Stimulated activated CD8-positive, alpha-beta memory T cell treated with anti-CD3 and anti-CD28 coated beads, Interleukin-7, amount 100 ng/mL, for 1 hour (primary cell): ENCODE measurements at places on chromosomes 2 and 18.

DNA sequence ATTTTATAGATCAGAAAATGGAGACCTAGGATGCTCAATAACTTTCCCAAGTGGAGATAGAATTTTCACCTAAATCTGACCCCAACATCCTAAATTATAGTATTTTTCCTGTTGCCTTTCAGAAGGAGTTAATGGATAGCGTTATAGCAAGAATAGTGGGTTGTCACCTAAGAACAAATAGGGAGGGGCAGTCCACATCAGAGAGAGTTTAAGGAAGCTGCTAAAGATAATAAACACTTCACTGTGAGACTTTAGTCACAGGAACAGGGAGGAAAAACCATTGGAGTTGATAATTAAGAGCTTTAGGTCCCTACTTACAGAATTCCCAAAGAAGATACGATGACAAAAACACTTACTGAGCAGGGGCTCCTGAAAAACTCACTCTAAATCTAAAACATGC lies 229.4 kb downstream of the PDE11A start:
- DNase-seq = no peak

GRCh38 chr2:30368258-30368657 lies 78.8 kb upstream of the LCLAT1 start:
- DNase-seq = no peak

GRCh38 chr18:27887711-27888495 lies 289.0 kb downstream of the CDH2 start:
- DNase-seq = no peak

- no peak for DNase-seq
These were observed 186.0 kb downstream of the ZNF385B start for GRCh38 chr2:179675435-179675834.

GRCh38 chr2:112646791-112647689 lies 1.3 kb downstream of the SLC20A1 start:
- DNase-seq = no peak

DNA sequence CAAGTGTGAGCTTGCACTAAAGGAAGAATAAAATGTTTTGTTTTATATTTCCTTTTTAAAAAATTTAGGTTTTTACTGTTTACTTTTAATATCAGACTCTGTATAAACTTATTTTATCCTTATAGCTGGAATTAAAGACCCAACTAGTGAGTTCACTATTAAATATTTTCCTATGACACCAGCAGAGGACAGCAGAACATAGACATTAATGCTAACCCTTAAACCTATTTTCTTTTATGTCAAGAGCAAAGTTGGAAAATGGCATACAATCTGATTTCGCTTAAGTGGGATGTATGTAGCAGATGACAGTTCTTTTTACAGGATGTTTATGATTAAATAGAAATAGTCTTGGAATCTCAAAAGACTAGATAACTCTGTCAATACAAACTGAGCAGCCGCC lies 188.2 kb upstream of the XIRP2 start:
- DNase-seq = no peak

GRCh38 chr18:31233621-31234275 lies 71.1 kb upstream of the DSC1 start:
- DNase-seq = no peak

GRCh38 chr18:76518123-76518859 lies 23.2 kb upstream of the ZNF516 start:
- no peak for DNase-seq

GRCh38 chr2:47158576-47158975 lies 3.5 kb upstream of the STPG4 start:
- no peak for DNase-seq

DNA sequence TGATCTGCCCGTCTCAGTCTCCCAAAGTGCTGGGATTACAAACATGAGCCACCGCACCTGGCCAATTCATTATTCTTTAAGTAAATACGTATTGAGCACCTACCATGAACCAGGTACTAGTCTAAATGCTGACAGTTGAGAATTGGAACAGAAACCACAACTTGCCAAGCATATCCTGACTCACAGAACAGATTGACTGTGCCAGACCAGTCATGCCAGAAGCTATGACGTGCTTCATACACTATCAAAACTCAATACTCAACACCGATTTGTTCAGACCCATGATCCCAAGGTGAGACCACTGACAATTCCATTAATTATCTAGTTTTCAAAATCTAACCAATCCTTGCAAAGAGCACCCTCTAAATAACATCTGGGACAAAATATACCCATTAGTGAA lies 148.6 kb downstream of the B3GNT2 start:
- DNase-seq = no peak

GRCh38 chr2:133459590-133459989 lies 108.7 kb downstream of the NCKAP5 start:
- DNase-seq = no peak

DNA sequence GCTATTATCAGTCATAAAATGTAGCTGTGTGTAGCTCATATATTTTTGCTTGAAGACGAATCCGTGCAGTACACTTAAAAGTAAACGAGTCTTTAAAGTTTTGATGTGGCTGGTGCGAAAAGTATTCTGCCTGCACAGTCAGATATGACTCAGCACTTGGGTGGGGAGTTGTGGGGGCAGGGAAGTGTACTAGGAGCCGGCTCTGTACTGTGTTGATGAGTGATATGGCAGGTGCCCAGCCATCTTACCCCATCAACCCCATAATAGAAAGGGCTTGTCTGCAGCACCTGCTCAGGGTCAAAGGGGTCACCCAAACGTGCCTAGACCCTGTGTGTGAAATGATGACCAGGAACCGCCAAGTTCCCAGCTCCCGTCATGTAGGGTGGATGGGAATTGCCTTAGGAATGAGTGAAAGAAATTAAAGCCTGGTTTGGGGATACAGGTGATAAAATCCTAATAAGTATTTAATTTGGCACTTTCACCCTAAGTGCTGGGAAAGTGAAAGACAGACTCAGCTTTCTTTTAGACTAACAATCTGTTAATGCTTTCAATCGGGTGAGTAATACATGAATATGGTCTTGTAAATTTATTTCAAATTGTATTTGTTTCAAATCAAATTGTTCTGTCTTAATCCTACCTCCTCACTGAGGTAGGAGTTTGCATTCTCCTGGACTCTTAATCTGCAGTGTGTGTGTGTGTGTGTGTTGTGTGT lies 48.0 kb downstream of the BCL2L11 start:
- DNase-seq = no peak

- no peak for DNase-seq
These were observed 404.0 kb upstream of the MYT1L start for GRCh38 chr2:2735041-2735440.

DNA sequence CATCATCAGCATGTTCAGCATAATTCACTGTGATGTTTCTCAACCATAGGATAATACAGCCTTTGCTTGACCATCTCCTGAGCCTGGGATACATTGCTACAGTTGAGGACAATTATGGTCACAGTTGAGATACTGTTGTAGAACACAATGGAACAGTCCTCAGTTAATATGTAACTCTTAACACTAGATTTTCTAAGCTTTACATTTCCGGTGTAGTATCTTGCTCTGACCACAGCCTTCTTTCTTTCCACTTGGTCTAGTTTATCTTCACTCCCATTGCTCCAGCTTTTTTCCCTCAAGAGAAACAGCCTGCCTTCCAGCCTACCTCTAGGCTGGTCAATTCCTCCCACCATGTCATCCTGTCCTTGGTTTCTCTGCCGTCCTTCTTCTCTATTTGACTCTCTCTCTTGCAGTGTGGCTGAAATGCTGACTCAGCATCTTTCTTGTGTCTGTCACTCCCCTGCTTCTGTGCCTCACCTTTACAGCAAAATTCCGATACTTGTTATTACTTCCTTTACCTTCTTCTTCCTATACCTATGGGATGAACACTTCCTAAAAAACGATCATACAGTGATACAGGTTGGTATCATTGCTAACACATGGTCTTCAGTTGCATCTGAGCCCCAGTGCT lies 80.5 kb downstream of the CTNNA2 start:
- DNase-seq = no peak

DNA sequence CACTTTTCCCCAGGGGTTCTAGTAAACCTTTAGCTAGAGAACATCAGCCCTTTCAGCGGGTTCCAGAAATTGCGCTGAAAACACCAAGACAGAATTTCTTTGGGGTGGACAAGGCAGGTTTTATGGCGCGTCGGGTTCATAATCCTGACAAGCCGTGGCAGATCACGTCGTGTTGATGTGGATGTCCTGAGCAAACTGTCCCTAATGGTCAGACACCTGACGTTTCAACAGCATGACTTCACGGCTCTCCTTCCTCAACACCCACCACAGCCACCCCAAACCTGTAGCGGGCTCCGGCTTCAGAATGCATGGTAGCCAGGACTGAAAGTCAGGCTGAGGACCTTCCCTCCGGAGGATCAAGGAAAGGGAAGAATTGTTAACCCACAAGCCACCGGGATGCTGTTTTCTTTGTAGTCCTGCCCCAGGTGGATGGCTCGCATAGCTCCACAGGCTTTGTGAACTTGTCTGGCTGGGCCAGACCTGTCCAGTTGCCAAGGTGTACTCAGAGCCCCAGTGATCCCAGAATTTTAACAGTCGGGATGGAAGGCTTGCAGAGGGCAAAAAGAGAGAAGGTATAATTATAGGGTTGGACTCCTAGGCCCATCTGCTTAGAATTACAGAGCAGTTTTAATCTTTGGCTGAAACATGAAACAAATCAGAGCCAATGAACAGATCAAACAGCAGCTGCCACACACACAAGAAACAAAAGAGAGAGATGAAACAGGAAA lies 1.5 kb downstream of the APCDD1 start:
- no peak for DNase-seq

DNA sequence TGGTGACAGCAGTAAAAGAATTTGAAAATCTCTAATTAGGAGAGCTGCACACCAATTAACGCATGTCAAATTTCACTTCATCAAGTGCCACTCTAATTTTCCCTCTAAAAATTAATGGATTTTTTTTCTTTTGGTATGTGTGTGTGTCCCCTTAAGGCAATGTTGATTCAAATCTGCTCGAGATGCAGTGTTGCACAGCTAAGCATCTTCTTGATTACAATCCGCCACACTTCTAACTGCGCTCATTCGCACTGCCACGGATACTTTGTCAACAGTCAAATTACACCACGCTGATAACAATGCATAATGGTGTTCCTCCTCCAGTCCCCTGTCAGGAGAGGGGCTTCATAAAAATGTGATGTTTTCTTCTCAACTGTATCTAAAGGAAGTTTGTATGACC lies 261.4 kb downstream of the MEIS1 start:
- DNase-seq = no peak

DNA sequence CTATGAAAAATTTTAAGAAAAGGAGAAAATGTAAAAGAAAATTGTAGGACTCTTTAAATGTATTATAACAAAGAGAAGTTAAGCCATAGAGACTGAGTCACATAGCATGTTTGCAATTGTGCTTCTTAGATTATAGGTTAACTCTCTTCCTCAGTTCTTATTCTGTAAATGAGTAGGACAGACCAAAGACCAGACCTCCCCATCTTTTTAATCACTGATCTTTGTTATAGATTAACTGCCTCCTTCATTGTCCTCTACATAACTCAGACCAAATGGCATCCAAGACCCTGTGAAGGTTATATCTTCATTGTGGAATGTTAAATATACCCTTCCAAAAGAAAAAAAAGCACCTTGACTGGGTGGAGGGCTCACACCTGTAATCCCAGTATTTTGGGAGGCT lies 316.9 kb upstream of the LRRTM4 start:
- DNase-seq = no peak

DNA sequence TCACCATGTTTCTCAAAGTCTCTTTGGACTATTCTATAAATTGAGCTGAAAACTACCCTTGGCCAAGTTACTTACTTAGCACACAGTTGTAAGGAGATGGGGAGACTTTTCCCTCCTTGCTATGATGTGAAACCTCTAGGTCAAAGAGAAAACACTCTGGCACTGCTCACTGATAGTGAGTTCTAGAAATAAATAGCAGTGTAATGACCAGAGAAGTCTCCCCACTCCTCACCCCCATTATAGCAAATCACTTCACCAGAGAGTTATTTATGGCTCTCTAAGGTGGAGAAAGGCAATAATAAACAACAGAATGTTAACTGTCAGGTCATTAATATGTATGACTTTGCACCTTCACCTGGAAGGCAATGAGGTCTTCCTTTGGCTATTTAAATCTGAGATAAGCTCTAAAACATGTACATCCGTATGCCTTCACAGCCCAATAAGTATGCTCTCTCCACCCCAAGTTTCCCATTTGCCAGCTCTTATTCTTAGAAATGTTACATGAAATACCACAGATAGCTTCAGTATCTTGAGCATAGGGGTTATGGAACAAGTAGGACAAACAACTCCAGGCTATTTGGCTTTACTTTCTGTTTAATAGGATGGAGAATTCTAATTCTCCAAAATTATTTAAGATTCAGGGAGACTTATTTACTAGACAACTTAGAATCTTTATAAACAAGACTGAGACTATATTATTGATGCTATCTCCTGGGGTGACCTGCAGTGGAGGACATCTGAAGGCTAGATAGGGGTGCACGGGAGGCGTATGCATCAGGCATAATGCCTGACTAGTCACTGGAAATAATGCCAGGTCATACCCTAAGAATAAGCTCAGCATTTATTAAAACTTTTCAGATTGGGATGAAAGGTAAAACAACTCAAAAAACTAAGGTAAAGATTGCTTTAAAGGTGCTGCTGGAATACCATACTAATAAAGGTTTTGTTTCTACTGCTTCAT lies 65.3 kb upstream of the DTNB start:
- DNase-seq = no peak

GRCh38 chr2:227376656-227377396 lies 2.3 kb downstream of the TM4SF20 start:
- DNase-seq = no peak

DNA sequence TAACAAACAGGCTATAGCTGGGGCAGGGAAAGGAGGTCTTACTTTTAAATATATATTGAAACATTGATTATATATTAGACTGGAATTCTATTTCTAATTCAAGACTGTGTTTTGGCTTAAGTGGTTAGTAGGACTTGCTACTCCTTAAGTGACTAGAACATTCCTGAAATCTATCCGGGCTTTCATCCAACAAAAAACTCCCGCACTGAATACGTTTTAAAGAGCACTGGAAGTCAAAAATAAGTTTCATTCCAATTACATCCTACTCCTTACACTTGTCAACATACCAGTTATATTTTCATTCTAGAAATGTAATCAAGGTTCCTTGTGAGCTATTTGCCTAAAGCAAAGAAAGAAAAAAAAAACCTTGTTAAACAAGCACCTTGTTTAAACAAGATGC lies 204.6 kb downstream of the SP3 start:
- DNase-seq = no peak

- DNase-seq = no peak
These were observed 186.2 kb downstream of the SNTG2 start for GRCh38 chr2:1136846-1137245.

- no peak for DNase-seq
These were observed 686 bp upstream of the PNO1 start for GRCh38 chr2:68157002-68157401.

- no peak for DNase-seq
These were observed 170.2 kb upstream of the SMAD2 start for GRCh38 chr18:48100651-48101165.

GRCh38 chr18:49520661-49521145 lies 33.7 kb upstream of the C18orf32 start:
- no peak for DNase-seq
